ENCODE measurements at places on chromosomes 13 and 19.

GRCh38 chr13:30685320-30685859 lies 50.0 kb upstream of the ALOX5AP start:
- no peak for DNase-seq

GRCh38 chr13:24683838-24684599 lies 3.8 kb downstream of the ATP12A start:
- DNase-seq, result peak; percentile 69

GRCh38 chr19:355134-355533 lies 10.5 kb upstream of the MIER2 start:
- no peak for DNase-seq

GRCh38 chr13:46572752-46573431 lies 19.9 kb downstream of the LRCH1 start:
- DNase-seq, result no peak
